ENCODE measurements at places on chromosomes 7 and 10. TPM values are rescaled to one million over a fixed set of nuclear protein-coding genes. Genes with fewer than 3 reads are reported as not detected.

EN2 gene
- total RNA-seq: 1.4 TPM

DNA sequence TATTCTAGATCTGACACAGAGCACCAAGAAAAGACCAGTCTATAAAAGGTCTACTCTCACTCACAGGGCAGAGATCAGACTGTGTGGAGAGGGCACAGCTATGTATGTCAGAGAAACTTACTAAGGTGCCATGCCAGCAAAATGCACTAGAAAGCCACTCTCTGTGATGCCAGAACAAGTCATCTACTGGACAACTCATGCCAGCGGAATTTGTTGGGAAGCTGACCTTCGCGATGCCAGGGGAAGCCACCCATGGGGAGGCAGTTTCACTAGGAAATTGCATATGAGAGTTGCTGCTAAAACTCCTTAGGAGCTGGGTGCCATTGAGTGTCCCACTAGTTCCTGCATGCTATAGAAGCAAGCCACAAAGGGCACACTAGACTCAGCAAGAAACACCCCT, 58.5 kb downstream of the MICU1 start:
- peak; percentile 71 for DNase-seq

AS3MT gene
- 0.34 TPM for total RNA-seq

GRCh38 chr10:69407621-69408301, 9.0 kb downstream of the TACR2 start:
- DNase-seq: peak; percentile 23

PCBD1 gene
- 31.7 TPM for total RNA-seq

- no peak for DNase-seq
Observed at GRCh38 chr7:148727501-148728278, 29.0 kb downstream of the CUL1 start.

CLDN15 gene
- 4.9 TPM for total RNA-seq

NT5C2 gene
- total RNA-seq: 34.2 TPM

DNA sequence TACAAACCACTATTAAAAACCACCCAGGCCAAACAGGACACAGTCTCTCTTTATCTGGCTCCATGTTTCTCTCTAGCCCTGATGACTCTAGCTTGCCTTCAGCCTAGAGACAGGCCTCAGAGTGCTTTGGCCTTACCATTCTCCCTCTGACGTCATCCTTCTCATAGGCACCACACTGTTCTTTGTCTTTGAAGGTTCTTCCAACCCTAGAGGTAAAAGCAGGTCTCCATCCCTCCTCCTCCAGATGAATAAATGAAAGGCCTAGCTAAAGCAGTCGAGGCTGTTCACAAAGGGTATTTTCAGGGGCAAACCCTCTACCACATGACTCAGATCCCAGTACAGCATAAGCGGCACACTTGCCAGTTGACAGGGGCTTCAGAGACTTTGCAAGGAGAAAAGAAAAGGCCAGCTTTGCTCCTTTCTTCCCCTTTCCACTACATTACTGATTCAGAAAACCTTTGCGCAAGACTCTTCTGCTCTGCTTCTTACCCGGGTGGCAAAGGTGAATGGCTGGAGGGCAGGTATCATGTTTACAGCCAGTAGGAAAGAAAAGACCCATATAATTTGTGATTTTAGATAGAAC, 14.8 kb downstream of the NFE2L3 start:
- peak; percentile 48 for DNase-seq

EFCAB10 gene
- not detected for total RNA-seq

GRCh38 chr7:4037877-4038276, 644.2 kb upstream of the FOXK1 start:
- no peak for DNase-seq

CHRM2 gene
- total RNA-seq: 0.06 TPM

DNA sequence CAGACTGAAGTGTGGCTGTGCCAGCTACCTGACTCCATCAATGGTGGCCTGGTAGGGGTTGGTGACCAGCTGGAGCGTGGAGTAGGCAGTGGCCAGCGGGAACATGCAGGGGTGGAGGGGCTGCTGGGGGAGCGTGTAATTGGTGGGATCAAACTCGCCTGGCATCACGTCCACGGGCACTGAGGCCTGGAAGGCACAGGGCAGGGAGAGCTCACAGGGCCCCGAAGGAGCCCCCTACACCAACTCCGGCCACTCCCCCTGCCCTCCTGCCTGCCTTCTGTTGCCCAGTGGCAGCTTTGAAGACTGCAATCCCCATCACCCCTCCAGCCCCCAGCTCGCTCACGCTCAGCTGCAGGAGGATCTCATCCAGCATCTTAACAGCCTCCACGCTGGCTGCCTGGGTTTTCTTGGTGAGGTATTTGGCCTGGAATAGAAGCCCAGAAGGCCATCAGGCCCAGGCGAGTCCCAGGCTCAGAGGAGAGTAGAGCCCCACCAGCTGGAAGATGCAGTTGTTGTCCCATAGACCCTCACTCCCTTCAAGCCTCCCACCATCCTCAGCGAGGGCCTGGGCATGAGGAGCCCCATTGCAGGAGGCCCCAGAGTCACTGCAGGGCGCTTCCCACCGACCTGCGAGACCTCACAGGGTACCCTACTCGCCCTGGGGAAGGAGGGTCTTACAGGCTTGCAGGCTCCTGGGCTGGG, 7.1 kb downstream of the POLD2 start:
- no peak for DNase-seq

ADAMTS14 gene
- 0.06 TPM for total RNA-seq

SPDYE9 gene
- not detected for total RNA-seq

PNLIPRP2 gene
- total RNA-seq: not detected

NUPR2 gene
- not detected for total RNA-seq
